ENCODE measurements at places on chromosomes 2 and 18.
A peak's percentile ranks its signal among the peaks of the same experiment; 100 is the strongest.

DNA sequence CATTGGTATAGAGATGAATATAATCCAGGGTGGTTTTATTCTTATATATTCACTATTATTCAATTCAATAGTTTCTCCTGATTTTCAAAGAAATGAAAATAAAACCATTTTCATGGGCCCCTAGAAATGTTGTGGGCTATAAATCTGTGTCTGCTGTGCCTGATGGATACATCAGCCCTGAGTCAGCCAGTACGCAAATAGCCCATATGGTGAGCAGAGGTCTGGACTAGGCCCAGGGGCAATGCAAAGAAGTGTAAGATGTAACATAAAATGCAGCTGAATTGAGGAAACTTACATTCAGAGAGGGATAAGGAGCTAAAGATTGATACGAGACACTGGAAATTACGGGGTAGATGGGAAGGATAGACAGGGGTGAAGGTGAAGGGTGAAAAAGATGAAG is 122.5 kb downstream of the MAIP1 start:
- no peak for DNase-seq

- no peak for DNase-seq
These were observed 12.9 kb downstream of the ADCY3 start for GRCh38 chr2:24907116-24907515.

GRCh38 chr18:79952456-79952995 is 1.1 kb upstream of the SLC66A2 start:
- DNase-seq: no peak

DNA sequence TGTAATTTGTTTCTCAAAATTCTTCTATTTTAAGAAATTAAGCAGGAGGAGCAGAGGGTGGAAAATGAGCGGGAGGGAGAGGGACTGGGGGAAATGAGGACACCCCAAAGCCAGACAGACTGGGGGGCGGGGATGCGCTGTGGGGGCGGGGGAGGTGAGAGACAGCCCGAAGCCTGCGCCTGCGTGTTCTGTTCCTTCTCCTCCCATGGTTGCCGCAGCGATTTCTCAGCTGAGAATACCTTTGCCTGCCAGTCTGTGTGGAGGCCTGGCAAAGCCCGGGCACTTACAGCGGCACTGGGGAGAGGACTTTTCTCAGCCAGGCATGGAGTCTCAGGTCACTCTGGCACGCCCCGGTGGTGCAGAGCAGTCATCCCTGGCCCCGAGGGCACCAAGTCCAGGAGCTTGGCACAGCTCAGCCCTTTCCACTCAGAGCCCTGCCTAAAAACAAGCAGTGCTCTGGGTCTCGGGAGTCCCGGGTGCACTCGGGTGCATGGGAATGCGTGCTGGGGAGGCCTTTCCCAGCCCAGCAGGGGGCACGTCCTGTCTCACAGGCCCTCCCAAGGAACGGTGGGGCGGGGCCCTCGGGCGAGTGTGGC is 289.3 kb upstream of the HS6ST1 start:
- DNase-seq: no peak

- DNase-seq: no peak
These were observed 6.9 kb downstream of the CCDC195 start for GRCh38 chr2:224709301-224709700.

DNA sequence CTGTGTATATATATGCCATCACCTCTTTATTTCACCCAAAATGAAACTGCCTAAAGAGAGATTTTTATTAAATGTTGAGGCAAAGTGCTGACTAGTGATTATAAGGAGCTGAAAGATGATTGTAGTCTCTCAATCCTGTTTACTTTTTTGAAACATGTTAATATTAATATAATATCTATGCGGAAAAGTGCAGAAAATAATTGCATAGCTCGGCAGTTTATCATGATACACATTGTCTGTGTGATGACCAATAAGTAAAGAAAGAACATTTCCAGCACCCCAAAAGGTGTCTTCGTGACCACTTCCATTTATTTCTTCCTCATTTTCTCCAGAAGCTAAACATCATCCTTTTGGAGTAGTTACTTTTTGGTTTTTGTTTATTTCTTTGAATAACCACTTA is 99.0 kb downstream of the BIRC6 start:
- no peak for DNase-seq

DNA sequence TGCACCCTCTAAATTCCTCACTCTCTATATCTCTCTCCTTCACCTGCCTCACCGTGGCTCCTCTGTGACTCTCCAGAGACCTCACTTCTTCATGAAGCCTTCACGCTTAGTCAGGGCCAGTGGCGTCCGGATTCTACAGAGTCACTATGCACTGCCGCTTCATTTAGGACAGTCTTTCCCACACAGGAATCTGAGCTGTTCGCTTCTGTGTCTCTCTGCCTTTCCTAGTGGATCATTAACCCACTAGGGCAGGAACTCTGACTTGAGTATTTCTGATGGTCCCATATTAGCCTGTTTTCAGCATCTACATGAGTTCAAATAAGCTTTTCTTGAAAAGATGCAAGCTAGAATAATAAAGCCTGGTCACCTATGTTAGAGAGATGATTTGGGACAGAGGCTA is 180.2 kb upstream of the DOK6 start:
- DNase-seq: no peak

GRCh38 chr2:239553376-239554000 is 152.7 kb upstream of the HDAC4 start:
- DNase-seq: no peak

- no peak for DNase-seq
These were observed 835.7 kb downstream of the DCDC2C start for GRCh38 chr2:4539121-4539520.

DNA sequence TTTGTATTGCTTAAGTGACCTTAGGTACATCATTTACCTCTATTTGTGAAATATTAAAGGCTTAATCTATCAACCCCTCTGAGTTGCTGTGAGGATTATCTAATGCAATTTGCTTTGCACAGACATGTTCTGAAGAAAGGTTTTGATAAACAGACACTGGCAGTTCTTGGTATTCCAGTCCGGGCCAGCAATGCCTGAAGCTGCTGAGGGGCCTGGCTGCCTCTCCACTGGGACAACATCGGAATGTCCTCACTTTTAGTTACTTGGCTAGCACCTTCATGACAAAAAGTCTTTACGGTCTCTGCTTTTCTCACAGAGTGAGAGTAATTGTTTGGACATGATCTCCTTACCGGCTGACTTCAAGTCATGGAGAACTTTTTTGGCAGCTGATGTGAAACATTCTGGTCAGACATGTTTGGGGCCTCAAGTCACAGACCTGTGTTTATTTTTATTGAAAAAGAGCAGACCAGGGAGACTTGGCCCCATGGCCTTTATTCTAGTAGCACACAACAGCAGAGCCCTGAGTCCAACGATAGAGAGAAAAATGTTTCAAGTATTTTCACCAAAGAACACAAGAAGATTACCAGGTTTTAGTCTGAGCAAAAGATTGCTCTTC is 1112.3 kb upstream of the FANCL start:
- DNase-seq: no peak

DNA sequence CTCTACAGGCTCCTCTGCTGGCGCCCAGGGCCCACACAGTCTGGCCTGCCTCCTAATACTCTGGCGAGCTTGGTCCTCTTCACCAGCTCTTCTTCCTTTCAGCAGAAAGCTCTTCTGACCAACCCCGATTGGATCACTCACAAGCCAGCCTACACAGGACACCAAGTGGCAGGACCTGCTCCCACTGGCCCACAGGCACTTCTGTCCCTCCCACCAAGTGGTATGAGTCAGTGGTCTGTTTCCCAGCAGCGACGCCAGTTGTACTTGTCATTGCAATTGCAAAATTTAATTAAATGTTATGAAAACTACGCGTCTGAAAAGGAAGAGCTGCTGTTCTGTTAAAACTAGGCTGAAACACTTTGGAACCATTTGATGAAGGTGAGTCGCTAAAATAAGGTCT is 46.7 kb downstream of the NDUFA10 start:
- no peak for DNase-seq

DNA sequence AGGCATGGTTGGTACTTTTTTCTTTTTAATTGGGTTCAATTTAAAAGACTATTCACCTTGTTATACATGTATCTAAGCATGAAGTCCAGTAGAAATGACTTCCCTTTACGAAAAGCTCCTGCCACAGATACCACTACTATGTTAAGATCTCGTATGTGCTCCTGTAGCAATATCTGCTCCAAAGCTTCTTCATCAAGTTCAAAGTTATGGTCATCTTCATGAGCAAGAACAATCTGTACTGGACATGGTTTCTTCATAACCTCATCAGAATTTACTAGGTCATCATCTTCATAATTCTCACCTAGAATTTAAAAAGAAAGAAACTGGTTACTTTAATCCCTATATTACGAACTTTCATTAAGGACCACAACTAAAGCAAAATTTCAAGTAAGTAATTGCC is 33.9 kb downstream of the ATL2 start:
- no peak for DNase-seq

GRCh38 chr2:241724259-241724974 is 10.0 kb upstream of the D2HGDH start:
- no peak for DNase-seq

DNA sequence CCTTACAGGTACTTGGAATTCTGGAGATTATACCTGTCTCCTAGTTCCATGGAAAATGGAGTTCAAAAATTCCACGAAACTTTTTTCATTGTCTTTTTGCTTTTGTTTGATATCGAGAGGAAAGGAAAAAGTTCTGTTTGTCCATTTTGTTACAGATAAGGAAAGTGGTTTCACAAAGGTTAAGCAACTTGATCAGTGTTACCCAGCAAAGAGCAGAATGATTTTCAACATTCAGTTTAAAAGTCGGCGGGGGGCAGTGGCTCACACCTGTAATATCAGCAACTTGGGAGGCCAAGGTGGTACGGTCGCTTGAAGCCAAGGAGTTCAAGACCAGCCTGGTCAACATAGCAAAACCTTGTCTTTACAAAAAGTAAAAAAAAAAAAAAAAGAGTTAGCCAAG is 118.8 kb downstream of the LDLRAD4 start:
- no peak for DNase-seq

- DNase-seq: peak; percentile 77
These were observed 47.6 kb downstream of the PDCL3 start for GRCh38 chr2:100610381-100610831.

GRCh38 chr2:160918258-160918657 is 242.0 kb upstream of the TANK start:
- no peak for DNase-seq

GRCh38 chr18:48540251-48541025 is 1.6 kb downstream of the CTIF start:
- peak; percentile 15 for DNase-seq

GRCh38 chr2:168145426-168146310 is 101.7 kb downstream of the STK39 start:
- DNase-seq: no peak

Measured in stimulated activated CD4-positive, alpha-beta T cell treated with anti-CD3 and anti-CD28 coated beads, Interleukin-1b, Interleukin-23, amount 100 ng/mL, for 48 hours (primary cell).